ENCODE measurements at places on chromosomes 7 and 10. TPM values are rescaled to one million over a fixed set of nuclear protein-coding genes. Genes with fewer than 3 reads are reported as not detected.

COL1A2 gene
- 4,880 TPM for polyA plus RNA-seq

FKBP6 gene
- not detected for polyA plus RNA-seq

LAMB4 gene
- polyA plus RNA-seq = 0.38 TPM

EGR2 gene
- 2.2 TPM for polyA plus RNA-seq

LBX1 gene
- 1.3 TPM for polyA plus RNA-seq

PRLHR gene
- not detected for polyA plus RNA-seq

- no peak for DNase-seq
Measured at GRCh38 chr7:154769527-154769926, 233.4 kb downstream of the PAXIP1 start.

DNA sequence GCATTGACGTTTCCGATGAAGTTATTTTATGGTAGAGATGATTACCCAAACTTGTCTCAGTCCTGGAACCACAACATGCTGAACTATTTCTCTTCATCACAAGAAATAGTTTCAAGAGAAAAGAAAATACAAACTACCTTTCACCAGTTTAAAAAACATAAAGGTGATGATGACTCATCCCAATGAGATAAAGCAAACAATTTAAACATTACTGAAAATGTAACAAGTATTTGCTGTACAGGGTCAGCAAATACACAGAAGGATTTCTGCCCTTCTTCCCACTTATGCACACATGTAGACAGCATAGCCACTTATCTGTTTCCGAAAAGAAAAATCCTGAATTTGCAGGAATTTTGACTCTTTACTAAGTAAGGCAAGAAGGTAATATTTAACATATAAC is 50.8 kb downstream of the RHOBTB1 start:
- DNase-seq = no peak

- DNase-seq = no peak
Measured at GRCh38 chr7:15681631-15682030, 4.9 kb downstream of the MEOX2 start.

DNA sequence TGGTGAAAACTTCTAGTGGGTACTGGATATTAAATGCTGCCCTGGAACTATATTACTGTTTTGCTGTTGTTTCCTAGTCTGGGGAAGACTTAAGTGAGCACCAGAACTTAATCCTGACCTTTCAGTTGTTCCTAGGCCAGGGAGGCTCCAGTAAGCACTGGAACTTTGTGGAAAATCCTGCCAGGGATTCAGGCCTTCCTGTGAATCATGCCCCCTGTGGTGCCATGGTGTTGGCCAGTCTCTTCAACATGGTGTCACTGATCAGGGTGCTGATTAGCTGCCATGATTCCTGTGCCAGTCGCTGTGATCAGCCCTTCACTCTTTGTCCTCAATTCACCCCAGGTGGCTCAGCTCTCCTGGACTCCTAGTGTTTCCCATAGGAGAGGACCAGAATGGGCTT is 8.5 kb upstream of the AOAH start:
- no peak for DNase-seq

- DNase-seq = no peak
Measured at GRCh38 chr10:112613620-112614019, 166.6 kb downstream of the VTI1A start.

All from muscle of back (tissue), 13 donors.